Activated naive CD4-positive, alpha-beta T cell treated with anti-CD3 and anti-CD28 coated beads, Interleukin-2, amount 10 ng/mL, durations not matched to agents 5 hours and 36 hours (primary cell): ENCODE measurements at places on chromosomes 6 and 20. TPM values are rescaled to one million over a fixed set of nuclear protein-coding genes. Genes with fewer than 3 reads are reported as not detected.

Gene HLA-DRB1
- total RNA-seq = 37.0 TPM

Gene DAAM2
- total RNA-seq = not detected

Gene PKIB
- total RNA-seq = 0.28 TPM

Gene DUSP22
- 32.5 TPM for total RNA-seq

Gene BLCAP
- total RNA-seq = 43.5 TPM

Gene CST2
- total RNA-seq = not detected

Gene AP5S1
- 13.5 TPM for total RNA-seq

Gene SEL1L2
- total RNA-seq = not detected

Gene RBBP8NL
- not detected for total RNA-seq

Gene GTSF1L
- 0.29 TPM for total RNA-seq

Gene PRDM1
- total RNA-seq = 28.9 TPM

Gene EMILIN3
- total RNA-seq = not detected

Gene SLC26A8
- not detected for total RNA-seq

Gene VGLL2
- not detected for total RNA-seq

Gene GPX5
- total RNA-seq = not detected

Gene CCN6
- total RNA-seq = not detected

Gene OR2J2
- total RNA-seq = not detected

Gene RCAN2
- 0.10 TPM for total RNA-seq

Gene EPPIN
- total RNA-seq = not detected

Gene GRIK2
- total RNA-seq = not detected

Gene WFDC12
- total RNA-seq = not detected

Gene FGD2
- 1.2 TPM for total RNA-seq

Gene TP53INP2
- total RNA-seq = 3.7 TPM

Gene SPAG4
- total RNA-seq = 2.7 TPM

Gene ADGRB3
- total RNA-seq = not detected

Gene FAM184A
- 5.4 TPM for total RNA-seq

Gene SLC25A27
- total RNA-seq = not detected

Gene KIF6
- total RNA-seq = not detected

Gene GPR63
- 2.1 TPM for total RNA-seq
